NCI-H1417 (cell line): ENCODE measurements at places on chromosomes 7 and 10.

- DNase-seq, result no peak
Measured at GRCh38 chr10:116270771-116271592, 2.0 kb downstream of the GFRA1 start.

- no peak for DNase-seq
Measured at GRCh38 chr10:8269976-8270375, 215.5 kb downstream of the GATA3 start.

- DNase-seq, result peak; percentile 17
Measured at GRCh38 chr10:100670828-100671479, 74.4 kb upstream of the PAX2 start.

- DNase-seq, result no peak
Measured at GRCh38 chr10:31977440-31978155, 49.0 kb upstream of the ARHGAP12 start.

GRCh38 chr7:117279931-117280557 is 42.8 kb downstream of the WNT2 start:
- DNase-seq, result no peak

DNA sequence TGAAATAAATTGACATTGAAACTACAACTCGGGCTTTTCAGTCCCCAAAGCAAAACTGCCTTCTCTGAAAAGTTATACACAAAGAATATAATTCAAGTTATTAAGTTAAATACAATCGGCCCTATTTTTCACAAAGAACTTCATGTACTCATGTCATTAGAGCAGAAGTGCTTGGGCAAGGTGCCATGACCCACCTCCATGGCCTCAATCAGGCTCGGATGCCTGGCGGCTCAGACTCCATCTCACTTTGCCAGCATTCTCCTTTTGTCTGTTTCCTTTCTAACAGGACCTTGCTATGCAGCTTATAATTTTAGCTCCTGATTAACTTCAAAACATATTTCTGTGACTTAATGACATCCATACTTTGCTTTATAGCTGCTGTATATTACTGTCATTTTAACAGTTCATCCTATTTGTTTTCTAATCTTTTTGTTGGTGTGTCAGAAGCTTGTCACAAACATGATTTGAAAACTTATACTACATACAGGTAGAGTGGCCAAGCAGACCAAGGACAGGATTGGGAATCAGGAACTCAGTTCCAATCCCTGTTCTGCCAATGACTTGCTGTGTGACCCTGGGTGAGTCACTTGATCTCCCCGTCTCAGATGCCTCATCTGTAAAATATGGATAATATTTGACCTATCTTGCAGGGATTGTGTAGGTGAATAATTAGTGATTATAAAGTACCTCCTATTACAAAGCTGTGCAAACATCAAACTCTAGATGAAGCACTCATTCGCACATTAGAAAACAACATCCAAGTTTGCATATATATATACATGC is 60.8 kb upstream of the ITGA8 start:
- no peak for DNase-seq

- DNase-seq, result no peak
Measured at GRCh38 chr10:13784067-13784466, 197.3 kb downstream of the PRPF18 start.
